Ascending aorta (tissue), 2 donors: ENCODE measurements at places on chromosomes 1 and 21. TPM values are rescaled to one million over a fixed set of nuclear protein-coding genes. Genes with fewer than 3 reads are reported as not detected.

NFASC gene
- total RNA-seq = 44.0 TPM

PLA2G4A gene
- 0.75 TPM for total RNA-seq

PIGR gene
- 0.53 TPM for total RNA-seq

AK5 gene
- not detected for total RNA-seq

EMC1 gene
- 93.0 TPM for total RNA-seq

OR2G2 gene
- total RNA-seq = not detected

OR2L8 gene
- total RNA-seq = not detected

RYR2 gene
- total RNA-seq = 15.2 TPM

ANGPTL3 gene
- not detected for total RNA-seq

C1QB gene
- 454 TPM for total RNA-seq

PPP1R8 gene
- 7.1 TPM for total RNA-seq

APCS gene
- total RNA-seq = not detected

C1orf105 gene
- total RNA-seq = not detected

OR2T8 gene
- total RNA-seq = not detected

S1PR1 gene
- total RNA-seq = 291 TPM

BCL2L15 gene
- not detected for total RNA-seq

DCDC2B gene
- not detected for total RNA-seq

NCAM2 gene
- 7.2 TPM for total RNA-seq

CPT2 gene
- 24.8 TPM for total RNA-seq

RAP1GAP gene
- total RNA-seq = 0.64 TPM

OR11L1 gene
- not detected for total RNA-seq

PTTG1IP gene
- 468 TPM for total RNA-seq

AMIGO1 gene
- total RNA-seq = 4.7 TPM

CRYAA gene
- total RNA-seq = not detected

KLHDC8A gene
- total RNA-seq = not detected

MAEL gene
- total RNA-seq = not detected

SLC44A3 gene
- not detected for total RNA-seq

PTGER3 gene
- total RNA-seq = 70.1 TPM

SAMD13 gene
- not detected for total RNA-seq

RNU1-3 gene
- under 0.01 TPM for total RNA-seq

ECM1 gene
- total RNA-seq = 55.8 TPM

LCE2A gene
- total RNA-seq = not detected

KCNQ4 gene
- total RNA-seq = 14.5 TPM

NLRP3 gene
- total RNA-seq = 0.11 TPM

TEDDM1 gene
- total RNA-seq = not detected

TFAP2E gene
- total RNA-seq = 10.2 TPM

LRRN2 gene
- total RNA-seq = 6.5 TPM

PLD5 gene
- total RNA-seq = 6.6 TPM

OR10Z1 gene
- total RNA-seq = not detected

RGS18 gene
- 3.0 TPM for total RNA-seq

MAP10 gene
- 0.85 TPM for total RNA-seq

KLHL17 gene
- 16.6 TPM for total RNA-seq

B3GALT2 gene
- not detected for total RNA-seq
